Left cardiac atrium (tissue), 4 donors: ENCODE measurements at places on chromosomes 7 and 10. TPM values are rescaled to one million over a fixed set of nuclear protein-coding genes. Genes with fewer than 3 reads are reported as not detected.
A peak's percentile ranks its signal among the peaks of the same experiment; 100 is the strongest.

ACBD5 gene
- total RNA-seq: 36.1 TPM

GRCh38 chr7:68547181-68547580, 1051.1 kb upstream of the AUTS2 start:
- no peak for DNase-seq

POT1 gene
- 14.1 TPM for total RNA-seq

DNA sequence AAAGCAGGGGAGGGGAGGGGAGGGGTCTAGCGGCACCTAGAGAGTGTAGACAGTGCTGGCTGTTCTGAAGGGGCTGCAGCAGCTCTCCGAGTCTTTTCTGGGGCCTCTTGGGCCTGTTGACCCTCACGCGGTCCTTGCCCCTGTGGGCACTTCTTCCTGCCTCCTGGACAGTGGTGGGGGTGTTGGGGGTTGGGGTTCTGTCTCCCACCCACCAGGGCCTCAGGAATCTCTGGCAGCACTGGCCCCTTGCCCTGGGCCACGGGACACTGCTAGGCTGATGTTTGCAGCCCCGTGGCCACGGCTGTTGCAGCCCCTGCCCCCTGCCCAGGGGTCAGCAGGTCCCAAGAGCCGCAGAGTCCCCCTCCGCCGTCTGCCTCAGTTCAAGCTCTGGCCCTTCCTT, 68.9 kb upstream of the INPP5A start:
- DNase-seq: peak; percentile 15

DNA sequence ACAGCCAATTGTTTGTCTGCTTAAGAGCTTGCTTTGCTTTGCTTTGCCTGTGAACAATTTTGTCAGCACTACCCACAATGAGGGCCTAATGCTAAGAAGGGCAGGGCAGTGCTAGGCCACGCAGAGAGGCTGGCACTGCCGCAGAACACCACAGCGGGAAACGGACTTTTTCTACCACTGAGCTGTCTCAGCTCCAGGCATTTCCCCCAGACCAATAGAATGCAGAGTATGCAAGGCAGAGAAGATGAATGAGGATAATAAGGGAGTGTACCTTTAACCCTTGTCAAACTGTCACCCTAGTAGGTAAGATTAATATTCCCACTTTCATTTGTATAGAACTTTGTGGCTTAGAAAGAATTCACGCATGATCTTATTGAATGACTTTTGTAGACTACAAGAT, 104.5 kb downstream of the SH3PXD2A start:
- DNase-seq: no peak

DNA sequence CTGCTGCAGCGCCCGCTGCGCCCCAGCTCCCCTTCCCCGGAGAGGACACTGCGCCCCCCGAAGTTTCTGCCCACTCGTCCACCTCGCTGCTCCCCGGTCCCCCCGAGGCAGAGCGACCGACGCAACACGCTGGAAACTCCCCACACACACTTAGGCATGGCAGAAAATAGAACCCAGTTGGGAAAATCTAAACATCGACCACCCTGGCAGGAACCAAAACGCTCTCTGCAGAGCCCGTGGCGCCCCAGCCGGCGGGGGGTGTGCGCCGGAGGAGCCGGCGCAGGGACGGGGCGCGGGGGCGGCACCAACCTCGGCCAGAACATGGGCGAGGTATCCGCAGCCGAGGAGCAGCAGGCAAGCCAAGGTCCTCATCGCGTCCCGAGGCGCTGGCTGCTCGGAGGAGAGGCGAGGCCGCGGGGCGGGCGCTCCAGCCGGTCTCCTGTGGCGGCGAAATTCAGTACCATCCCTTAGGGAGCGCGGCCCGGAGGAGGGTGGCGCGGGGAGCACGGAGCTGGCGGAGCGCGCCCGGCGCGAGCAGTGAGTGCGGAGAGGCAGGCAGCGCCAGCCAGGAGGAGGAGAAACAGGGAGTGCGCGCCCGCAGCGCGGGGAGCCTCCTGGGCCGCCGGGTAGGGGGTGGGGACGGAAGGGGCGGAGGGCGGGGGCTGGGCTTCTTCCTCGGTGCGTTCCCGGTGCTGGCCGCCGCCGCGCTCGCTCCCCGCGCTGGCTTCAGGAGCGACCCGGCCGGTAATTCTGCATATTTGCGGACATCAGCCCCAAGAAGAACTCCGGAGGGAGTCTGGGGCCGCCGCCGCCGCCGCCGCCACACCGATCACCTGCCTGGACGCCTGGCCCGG, 789 bp downstream of the PDGFA start:
- DNase-seq: peak; percentile 85

GRCh38 chr7:33604056-33604455, 301.3 kb upstream of the BMPER start:
- DNase-seq: no peak

DNA sequence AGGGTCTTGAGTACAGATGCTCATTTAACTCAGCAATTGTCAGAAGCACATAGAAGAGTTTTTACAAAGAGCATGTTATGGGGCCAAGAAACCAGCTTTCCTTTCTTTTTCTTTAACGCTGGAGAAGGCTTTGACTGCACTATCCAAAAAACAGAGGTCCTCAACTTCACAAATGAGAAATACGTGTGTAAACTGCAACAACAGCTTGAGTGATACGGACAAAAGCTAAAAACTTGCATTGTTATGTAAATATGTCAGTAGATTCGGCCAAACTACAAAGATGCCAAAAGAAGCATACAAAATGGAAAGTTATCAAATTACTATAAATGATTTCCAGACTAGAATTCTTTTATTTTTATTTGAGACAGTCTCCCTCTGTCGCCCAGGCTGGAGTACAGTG, 62.4 kb upstream of the C10orf90 start:
- DNase-seq: no peak

CRYGN gene
- 0.53 TPM for total RNA-seq

GRCh38 chr7:118559207-118559606, 334.7 kb downstream of the ANKRD7 start:
- DNase-seq: no peak

DNA sequence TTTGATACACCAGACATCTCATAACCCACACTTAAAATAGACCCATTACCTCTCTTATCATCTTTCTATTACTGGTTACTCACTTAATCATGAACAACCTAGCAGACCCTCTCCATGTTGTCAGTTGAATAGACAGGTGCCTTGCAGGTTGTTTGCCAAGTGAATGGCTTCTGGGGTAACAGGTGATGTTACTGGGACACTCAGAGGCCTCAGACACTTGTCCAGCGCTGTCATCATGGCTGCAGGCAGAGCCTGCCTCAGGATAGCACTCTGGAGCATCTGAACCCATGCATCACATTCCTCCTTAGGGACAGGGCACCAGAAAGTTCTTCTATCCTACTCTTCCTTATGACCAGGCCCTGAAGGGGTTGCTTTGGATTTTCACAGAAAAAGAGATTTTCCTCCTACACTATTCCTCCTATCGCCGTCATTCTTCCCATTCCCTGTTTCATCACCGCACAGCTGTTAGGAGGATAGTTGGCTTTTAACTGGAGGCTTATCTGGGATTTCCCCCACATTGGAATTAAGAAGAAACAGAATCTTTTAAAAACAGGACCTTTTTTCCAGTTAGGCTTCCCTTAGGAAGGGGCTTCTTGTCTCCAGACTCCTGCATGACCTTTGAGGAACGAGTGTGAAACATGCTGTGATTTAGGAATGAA, 182.1 kb downstream of the VTI1A start:
- no peak for DNase-seq

GRCh38 chr10:114282526-114282925, 43.5 kb downstream of the VWA2 start:
- no peak for DNase-seq

- no peak for DNase-seq
Measured at GRCh38 chr7:158658475-158658874, 46.1 kb downstream of the NCAPG2 start.

- DNase-seq: no peak
Measured at GRCh38 chr10:79113827-79114226, 45.1 kb downstream of the ZMIZ1 start.

DNA sequence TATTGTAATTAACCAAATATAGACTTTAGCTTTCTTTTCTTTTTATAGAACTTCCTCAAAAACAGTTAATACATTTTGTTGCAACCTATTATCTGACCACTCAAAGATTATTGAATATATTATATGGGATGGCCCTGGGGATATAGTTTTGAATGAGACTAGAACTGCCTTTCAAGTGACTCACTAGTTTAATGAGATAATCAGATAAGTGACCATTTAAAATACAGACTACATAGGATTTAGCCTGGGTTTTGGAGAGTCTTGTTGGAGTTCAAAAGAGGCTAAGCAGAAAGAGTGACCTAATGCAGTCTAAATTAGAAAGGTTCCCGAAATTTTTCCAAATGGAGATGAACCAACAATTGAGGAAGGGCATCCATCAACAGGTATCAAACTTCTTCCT, 305.2 kb upstream of the ETV1 start:
- no peak for DNase-seq

DNA sequence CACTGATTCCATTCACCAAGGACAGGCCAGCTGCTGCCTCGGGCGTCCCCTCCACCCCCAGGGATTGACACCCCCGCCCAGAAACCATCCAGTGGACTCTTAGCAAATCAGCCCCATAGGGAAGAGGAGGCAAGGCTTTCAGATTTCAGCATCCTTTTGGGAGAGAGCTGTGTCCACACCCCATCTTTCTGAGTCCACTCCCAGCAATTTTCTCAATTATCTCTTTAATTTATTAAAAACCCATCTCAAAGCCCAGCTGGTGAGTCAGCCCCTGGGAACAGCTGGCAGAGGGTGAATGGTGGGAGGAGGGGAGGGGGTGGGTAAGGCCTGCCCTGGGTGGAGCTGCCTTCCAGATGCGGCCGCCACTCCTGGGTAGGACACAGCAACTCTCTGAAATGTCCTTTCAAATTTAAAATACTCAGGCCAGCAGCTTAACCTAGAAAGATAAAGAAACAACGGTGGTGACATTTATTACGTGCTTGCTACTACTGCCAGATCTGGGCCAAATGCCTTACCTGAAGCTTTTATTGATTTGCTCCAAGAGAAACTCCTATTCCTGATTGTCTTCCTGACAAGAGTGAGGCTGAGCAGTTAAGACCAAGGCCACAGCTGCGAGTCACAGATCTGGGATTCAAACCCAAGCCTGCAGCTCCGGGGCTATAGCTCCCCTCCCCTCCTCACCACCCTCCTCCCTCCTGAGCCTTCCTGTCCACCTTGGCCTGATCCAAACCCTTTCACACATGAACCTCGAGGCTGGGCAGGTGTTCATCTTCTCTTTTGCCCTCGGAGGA, 120.4 kb downstream of the RGS10 start:
- no peak for DNase-seq

UPK3BL2 gene
- 3.1 TPM for total RNA-seq

TECPR1 gene
- 23.4 TPM for total RNA-seq

GRCh38 chr7:151367284-151367683, 25.7 kb downstream of the NUB1 start:
- DNase-seq: no peak

TUBB8 gene
- total RNA-seq: not detected

FAS gene
- 8.1 TPM for total RNA-seq

- DNase-seq: no peak
Measured at GRCh38 chr10:123879606-123880257, 11.9 kb downstream of the CPXM2 start.

PAPSS2 gene
- 14.7 TPM for total RNA-seq

PON1 gene
- not detected for total RNA-seq

DNA sequence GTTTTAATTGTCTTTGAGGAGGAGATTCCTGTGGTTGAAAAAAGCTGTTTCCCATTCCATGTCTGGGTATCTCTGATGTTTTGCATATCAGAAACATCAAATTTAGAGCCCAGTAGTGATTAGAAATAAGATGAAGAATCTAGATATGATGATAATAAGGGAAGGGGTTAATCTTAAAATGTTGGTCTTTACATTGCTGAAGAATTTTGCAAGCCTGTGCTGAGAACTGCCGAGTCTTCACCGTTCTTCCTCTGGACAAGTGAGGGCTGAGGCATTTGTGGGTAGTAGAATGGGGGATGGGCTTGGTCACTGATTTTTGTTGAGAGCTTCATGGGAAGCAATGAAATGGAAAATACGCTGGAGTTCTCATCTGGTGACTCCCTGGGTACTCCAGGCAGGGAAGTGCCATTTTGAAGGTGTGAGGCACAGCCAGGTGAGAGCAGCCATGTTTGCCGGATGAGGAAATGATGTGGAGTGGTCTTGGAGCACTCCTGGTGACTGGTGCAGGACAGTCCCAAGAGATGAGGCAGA, 10.2 kb downstream of the TCF7L2 start:
- DNase-seq: no peak

GRCh38 chr10:34228066-34228465, 587.0 kb downstream of the PARD3 start:
- no peak for DNase-seq

GRCh38 chr10:29691564-29692072, 56.8 kb upstream of the SVIL start:
- peak; percentile 43 for DNase-seq

DNA sequence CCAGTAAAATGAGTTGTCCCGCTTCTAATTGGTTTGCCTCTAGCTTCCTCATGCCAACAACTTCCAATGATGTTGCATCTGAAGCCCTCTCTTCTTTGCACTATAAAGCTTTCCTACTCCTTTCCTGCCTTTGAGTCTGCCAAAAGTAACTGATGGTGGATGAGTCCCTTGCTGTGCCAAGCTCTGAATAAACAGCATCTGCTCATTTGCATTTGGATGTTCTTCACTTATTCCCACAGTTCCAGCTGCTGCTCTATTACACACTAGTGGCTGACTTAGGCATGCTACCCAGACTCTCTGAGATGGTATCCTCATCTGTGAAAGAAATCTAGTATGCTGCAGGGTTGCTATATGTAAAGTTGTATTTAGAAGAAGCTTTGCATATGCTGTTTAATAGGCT, 24.9 kb downstream of the SFR1 start:
- no peak for DNase-seq

CAMK2B gene
- 75.8 TPM for total RNA-seq

GRCh38 chr10:86970162-86970981, 2.1 kb downstream of the ADIRF start:
- DNase-seq: peak; percentile 89

GRCh38 chr10:3800586-3800985, 15.6 kb upstream of the KLF6 start:
- no peak for DNase-seq

DNA sequence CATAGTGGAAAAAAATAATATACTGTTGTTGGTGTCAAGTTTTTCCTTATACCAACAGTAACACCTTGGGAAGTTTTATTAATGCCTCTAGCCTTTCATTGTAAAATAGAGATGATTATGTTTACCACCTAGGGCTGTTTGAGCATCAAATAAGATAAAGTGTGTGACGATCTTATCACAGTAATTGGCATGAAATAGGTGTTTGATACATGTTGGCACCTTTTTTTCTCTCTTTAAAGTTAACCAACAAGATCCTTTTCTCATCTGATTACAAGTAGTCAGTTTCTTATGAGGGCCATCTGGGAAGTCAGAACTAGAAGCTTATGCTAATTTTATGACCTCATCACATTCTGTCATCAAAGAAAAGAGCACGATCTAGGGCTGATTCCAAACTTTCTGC, 669.5 kb downstream of the CCSER2 start:
- DNase-seq: no peak

GRCh38 chr7:108049962-108050361, 47.0 kb upstream of the LAMB1 start:
- DNase-seq: no peak

CYP2C18 gene
- total RNA-seq: not detected

DNA sequence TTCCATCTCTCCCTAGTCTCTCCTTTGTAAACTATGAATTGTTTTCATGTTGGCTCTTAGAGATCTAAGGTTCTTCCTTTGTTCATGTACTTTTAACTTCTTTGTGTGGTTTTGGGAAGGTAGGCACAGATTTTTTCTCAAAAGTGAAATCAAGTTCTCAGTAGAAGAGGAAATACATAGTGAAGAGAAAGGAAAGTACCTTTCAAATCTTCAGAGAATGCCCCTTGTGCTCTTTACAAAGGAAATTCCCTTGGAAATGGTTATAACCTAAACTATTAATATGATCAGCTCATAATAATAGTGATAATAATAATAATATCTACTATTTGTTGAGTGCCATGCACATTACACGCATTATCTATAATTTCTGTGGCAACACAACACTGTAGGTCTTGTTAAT, 318.5 kb downstream of the PRPF18 start:
- DNase-seq: no peak
